ENCODE measurements at places on chromosomes 3 and 15. TPM values are rescaled to one million over a fixed set of nuclear protein-coding genes. Genes with fewer than 3 reads are reported as not detected.

The CTXN2 gene
- not detected for total RNA-seq

DNA sequence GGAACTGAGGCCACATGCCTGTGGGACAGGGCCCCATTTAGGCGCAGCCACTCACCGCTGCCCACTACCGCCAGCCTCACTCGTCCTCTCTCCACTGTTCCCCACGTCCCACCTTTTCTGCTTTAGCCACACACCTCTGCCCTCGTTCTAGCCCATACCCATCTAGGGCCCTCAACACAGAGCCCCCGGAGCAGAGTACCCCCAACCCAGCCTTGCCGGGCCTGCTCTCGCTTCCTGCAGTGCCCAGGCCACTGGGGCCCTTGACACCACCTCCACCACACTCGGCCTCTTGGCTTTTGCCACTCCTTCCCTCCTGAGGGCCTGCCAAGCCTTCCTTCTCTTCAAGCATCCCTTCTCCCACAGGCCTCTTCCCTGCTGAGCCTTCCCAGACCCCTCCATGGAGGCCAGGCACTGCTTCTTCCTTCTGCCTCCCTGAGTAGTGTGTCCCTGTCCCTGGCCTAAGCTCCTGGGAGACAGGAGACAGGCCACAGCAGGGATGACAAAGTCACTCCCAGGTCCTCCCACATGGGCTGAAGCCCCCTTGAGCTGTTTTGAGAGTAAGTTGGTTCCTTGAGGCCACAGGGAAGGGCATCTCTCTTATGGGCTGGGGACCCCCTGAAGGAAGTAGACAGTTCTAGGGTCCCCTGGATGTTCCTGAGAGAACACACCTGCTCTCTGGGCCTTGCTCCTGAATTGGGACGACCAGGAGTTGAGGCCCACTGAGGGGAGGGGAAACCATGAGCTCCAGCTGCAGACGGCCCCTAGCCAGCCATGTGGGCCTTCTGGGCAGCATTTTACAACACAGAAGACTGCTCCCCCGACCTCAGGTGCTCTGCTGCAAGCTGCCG is 4.4 kb downstream of the PRSS50 start:
- no peak for ATAC-seq

GRCh38 chr15:43230640-43231115 is 9.9 kb upstream of the EPB42 start:
- no peak for ATAC-seq

GRCh38 chr3:143414571-143415253 is 295.1 kb downstream of the CHST2 start:
- ATAC-seq: peak; percentile 53

DNA sequence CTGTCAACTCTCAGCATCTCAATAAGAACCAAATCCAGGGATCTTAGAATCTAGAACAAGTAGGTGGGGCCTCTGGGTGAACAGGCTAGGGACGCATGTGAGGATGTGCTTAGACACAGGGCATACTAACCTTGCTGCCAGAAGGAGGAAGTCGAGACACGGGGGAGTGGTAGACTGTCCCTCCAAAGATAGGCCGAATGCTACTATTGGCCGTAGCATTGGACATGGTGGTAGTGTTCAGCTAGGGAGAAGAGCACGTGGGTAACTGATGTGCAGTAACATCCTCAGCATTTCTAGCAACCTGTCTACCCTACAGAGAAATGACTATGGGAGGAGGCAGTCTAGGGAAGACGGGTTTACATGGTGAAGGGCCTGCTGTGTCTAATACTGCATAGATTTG is 15.6 kb downstream of the RCCD1 start:
- ATAC-seq: no peak

DNA sequence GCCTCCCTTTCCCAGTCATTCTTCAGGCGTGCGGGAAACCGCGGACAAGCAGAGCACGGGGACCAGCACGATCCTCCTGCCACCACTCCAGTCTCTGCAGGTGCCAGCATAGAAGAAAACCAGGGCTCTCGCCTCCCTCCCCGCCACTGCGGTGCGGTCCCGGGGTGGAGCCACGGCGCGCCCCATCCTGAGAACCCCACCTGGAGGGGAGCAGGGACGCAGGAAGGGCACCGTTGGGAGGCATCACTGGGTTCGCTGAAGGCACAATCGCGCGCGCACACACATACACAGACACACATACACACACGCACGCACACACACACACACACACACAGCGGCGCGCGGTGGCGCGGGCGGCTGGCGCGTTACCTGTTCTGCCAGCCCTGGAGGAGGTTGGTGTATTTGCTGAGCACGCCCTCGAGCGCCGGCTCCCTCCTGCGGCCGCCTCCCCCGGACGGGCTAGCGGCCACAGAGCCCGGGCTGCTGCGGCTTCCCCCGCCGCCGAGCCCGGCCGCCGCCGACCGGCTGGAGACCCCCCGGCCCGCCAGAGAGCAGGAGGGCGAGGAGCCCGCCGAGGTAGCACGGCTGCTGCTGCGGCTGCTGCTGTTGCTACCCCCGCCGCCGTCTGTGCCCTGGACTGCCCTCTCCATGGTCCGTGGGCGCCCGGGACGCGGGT is 394 bp downstream of the OSBPL10 start:
- ATAC-seq: peak; percentile 42

The NEK10 gene
- total RNA-seq: 0.61 TPM

The APH1B gene
- total RNA-seq: 7.8 TPM

GRCh38 chr3:29291982-29292363 is 11.1 kb downstream of the RBMS3 start:
- ATAC-seq: no peak

- no peak for ATAC-seq
Measured at GRCh38 chr3:54085936-54086335, 36.4 kb upstream of the CACNA2D3 start.

The TLR9 gene
- total RNA-seq: 0.30 TPM

The LRRC2 gene
- not detected for total RNA-seq

Measured in activated T-helper 17 cell treated with anti-CD3 and anti-CD28 coated beads, Interleukin-2, amount 50 U/mL, for 72 hours (primary cell).